H9 (cell line): ENCODE measurements at places on chromosomes 13 and 19.

DNA sequence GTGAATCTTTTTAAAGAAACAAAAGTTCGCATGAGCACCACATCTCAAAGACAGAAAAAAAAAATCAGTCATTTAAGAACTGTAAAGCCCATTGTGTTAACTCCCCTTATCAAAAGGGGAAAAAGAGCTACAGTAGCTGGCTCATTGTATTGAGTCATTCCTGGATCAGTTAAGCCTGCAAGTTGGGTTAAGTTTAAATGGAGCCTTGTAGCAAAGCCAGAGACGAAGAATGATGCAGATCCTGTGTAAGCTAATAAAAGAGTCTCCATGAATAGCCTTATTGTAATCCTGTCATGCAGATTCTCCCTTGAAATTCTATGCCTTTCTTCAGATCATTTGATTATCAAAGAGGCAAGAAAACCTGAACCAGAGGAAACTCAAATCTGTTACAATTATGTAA is 83.8 kb downstream of the CRYL1 start:
- no peak for DNase-seq

DNA sequence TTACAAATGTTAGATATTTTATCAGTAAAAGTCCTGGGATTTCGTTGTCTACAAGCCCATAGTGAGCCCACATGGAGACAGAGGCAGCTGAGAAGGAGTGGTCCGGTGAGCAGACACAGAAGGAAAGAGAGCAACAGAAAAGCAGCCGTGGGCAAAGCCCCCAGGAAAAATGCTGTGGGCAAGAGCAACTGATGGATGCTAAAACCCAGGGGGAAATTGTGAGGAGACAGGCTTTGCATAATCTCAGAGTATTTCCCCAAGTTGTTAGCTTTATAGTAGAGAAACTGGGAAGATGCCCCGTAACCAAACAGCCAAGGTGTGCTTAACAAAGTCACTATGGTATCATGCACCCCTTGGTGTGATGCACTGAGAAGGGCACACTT is 35.1 kb downstream of the GJA3 start:
- DNase-seq, result peak; percentile 5

GRCh38 chr19:37654629-37655300 is 500 bp downstream of the ZFP30 start:
- DNase-seq, result peak; percentile 44

DNA sequence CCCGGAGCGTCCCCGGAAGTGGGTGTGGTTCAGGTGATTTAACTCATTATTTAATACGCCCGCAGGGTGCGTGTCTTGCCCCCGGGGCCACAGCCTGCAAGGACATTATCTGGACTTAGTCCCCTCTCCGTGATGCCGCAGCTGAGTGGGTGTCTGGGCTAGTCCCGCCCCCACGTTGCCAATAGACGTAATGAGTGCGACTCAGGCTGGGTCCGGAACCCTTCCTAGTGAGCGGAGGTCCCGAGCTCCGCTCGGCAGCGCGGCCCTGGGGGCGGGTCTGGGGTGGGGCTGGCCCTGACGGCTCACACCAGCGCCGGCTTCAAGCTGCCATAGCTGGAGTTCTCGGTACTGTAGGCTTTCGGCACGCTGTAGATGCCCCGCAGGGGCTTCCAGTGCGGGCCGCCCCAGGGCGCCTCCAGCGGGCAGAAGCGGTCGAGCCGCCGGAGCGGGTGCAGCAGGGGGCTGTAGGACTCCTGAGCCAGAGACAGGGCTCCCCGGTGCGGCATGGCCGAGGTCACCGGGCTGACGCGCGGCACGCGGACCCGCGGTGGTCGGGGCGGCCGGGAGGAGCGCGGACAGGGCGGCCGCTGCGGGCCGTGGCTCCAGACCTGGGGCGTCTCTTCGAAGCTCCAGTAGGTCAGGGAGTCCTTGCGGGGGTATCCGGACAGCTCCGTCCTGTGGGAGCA is 918 bp upstream of the LHB start:
- peak; percentile 75 for DNase-seq

GRCh38 chr13:31538067-31539042 is 201.0 kb upstream of the RXFP2 start:
- no peak for DNase-seq

DNA sequence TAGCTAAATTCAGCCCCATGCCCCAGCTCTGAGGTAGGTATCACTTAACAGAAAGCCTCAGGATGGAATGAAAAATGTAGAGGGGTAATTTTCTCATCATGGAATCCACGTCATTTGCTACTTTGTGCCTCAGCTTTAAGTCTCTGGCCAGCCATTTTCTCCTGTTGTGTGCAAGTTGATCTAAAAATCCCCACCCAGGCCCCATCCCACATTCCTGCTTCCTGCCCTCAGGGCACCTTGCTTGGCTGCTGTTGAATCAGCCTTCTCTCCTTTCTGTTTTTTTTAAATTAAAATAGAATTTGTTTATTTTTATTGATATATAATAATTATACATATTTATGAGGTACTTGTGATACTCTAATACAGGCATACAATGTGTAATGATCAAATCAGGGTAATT is 179.9 kb upstream of the TSHZ3 start:
- DNase-seq, result no peak

- DNase-seq, result peak; percentile 81
These were observed 26.7 kb upstream of the NANOS3 start for GRCh38 chr19:13849991-13850909.

DNA sequence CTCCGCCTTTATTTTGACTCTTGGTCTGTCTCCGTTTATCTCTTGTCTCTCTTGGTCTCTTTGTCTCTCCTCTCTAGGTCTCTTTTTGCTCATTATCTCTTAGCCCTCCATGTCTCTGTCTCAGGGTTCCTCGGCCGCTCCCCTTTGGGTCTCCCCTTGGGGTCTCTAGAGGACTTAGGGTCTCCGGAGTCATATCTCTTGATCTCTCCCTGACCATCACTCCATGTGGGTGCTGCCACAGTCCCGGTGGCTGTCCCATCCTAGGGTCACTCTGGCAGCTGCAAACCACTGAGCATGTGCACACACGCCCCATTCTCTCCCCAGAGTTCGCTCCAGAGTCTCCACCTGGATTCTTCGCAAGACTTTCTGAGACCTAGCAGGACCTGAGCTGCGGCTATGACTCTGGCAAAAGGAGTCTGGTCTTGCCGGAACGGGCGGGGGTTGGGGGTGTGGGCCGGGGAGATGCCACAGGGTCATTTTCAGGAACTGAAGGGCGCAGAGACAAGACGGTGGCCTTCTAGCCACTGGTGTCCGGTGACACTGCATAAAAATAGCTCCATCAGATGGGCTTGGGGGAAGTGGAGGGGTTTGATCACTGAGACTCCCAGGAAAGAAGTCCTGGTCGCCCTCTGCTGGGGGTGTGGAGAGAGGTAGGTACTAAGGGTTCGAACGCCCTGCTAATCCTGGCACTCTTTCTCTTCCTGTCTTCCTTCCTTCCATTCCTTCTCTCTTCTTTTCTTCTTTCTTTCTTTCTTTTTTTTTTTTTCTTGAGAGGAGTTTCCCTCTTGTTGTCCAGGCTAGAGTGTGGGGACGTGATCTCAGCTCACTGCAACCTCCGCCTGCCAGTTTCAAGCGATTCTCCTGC is 1.2 kb upstream of the KCNA7 start:
- peak; percentile 71 for DNase-seq

DNA sequence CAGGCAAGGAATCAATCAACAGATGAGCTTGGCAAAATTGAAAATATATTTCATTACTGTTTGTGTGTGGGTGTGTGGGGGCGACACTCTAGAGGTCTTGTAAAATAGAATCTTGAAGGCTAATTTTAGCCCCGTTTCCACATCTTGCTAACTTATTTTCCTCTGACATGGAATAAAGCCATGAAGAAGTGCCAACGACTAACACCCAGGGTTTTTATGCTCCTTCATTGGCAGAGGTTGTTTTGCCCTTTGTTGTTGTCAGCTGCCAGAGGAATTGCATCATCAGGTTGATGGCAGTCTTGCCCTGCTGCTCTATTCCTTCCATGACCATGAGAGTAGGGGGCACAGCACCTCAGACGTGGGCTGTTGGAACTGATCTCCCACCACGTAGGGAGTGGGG is 30.6 kb upstream of the FAM216B start:
- DNase-seq, result no peak

DNA sequence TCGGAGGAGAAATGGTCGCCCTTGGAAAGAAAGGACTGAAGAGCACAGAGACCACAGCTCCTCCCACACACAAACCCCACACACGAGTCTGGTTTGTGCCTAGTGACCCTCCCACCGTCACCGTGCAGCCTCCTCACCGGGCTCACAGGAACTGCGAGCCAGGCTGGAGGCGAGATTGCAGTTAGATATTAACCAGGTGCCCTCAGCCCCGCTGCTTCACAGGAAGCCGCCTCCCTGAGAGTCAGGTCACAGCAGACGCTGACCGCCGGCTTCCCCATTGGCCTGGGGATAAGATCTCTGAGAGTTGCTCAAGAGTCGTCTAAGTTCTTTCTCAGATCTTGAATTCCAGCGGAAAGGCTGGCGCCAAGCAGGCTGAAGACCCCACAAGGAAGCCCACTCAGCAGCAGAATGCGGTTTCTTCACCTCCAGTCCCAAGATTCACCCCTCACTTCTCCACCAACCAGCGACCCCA is 870 bp downstream of the ZNF44 start:
- peak; percentile 74 for DNase-seq

DNA sequence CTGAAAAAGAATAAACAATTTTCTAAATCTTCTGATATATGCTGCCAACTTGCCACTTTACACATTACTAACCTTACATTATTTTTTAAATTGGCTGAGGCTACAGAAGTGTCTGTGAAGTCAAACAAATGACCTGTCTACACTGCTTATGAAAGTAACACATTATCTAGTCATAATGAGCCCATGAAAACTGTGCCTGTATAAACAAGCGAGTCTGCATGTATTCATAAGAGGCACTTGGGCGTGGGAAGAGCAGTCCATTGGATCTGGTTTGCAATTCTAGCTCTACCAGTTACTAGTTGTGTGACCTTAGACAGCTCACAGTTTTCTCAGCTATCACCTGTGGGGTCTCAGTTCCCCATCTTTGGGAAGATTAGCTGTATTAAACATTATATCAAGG is 3.1 kb downstream of the VPS36 start:
- no peak for DNase-seq

DNA sequence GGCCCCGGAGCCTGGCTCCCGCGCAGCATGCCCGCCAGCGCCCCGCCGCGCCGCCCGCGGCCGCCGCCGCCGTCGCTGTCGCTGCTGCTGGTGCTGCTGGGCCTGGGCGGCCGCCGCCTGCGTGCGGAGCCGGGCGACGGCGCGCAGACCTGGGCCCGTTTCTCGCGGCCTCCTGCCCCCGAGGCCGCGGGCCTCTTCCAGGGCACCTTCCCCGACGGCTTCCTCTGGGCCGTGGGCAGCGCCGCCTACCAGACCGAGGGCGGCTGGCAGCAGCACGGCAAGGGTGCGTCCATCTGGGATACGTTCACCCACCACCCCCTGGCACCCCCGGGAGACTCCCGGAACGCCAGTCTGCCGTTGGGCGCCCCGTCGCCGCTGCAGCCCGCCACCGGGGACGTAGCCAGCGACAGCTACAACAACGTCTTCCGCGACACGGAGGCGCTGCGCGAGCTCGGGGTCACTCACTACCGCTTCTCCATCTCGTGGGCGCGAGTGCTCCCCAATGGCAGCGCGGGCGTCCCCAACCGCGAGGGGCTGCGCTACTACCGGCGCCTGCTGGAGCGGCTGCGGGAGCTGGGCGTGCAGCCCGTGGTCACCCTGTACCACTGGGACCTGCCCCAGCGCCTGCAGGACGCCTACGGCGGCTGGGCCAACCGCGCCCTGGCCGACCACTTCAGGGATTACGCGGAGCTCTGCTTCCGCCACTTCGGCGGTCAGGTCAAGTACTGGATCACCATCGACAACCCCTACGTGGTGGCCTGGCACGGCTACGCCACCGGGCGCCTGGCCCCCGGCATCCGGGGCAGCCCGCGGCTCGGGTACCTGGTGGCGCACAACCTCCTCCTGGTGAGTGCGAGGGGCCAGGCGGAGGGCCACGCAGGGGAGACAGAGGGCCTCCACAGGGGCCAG is at the start of gene KL:
Gene KL, plus strand, starts transcription at position 10 of the 909 bp plus-strand sequence. Its CDS starts 18 bp downstream, at position 28.
- peak; percentile 54 for DNase-seq

DNA sequence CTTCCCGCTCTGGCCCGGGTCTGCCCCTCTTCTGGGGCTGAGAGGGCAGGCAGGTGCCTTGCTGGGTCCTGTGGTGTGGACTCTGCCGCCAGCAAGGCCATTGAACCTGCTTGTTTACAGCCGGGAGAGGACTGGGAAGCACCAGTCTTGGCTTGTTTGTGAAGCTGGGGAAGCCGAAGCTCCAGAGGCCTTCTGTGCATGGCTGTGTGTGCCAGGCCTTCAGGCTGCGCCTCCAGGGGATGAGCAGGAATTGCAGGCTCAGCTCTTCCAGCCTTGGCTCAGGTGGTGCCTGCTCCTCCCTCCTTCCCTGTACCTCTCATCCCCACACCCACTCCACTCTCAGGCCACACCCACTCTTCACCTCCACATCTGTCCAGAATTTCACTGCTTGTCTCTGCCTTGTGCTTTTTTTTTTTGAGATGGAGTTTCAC is 17.5 kb downstream of the NDUFB7 start:
- peak; percentile 53 for DNase-seq

- DNase-seq, result no peak
These were observed 18.9 kb upstream of the KCTD15 start for GRCh38 chr19:33777753-33778088.

GRCh38 chr13:109611912-109612691 is 174.3 kb downstream of the IRS2 start:
- DNase-seq, result no peak

DNA sequence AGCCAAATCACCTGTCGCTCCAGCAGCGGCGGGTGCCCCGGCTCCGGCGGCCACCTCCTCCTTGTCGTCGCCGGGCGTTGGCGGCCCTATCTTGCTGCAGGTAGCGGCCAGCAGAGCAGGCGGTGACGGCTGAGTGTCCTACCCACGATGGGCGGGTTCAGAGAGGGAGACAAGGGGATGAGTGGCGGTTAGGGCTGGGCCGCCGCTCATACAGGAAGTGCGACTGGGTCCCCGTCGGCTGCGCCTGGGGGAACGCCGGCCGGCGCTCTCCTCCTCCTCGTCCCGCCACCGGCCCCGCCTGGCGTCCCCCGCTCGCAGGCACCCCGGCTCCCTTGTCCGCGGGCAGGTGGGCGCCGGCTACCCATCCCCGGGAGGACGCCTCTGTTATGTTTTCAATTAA is 1692.0 kb downstream of the SLITRK5 start:
- peak; percentile 76 for DNase-seq

DNA sequence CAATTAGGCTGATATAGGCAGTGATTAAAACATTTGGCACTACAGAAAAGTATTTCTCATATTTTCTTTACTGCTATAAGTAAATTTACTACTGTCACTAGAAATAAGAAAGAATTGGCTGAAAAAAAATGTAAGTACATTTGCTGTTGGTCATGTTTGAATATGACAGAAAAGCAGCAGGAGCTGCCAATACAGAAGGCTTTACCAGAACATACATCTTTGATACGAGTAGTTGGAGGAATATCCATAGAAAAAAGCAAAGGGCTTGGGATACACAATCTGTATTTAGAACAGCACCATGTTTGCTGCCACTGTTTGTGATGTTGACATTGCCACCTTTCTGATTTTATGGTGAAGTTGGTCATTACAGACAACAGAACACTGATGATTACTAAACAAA is 21.6 kb downstream of the PCDH9 start:
- no peak for DNase-seq
